ENCODE measurements at places on chromosomes 3 and 15.

DNA sequence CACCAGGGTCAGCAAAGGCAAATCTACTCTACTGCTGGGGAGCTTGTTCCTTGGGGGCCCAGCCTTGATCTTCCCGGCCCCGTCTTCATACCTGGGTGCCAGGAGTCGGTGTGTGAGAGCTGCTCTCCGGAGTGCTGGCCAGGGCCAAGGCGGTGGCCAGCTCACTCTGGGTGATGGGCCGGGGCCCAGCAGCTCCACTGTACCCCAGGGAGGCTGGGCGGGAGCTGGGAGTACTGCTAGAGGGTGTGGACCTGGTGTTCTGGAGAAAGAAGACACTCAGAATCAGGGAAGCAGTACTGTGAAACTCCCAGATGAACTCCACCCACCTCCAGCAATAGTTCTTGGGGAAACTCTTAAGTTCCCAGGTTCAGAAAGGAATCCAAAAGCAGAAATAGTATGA lies 11.9 kb downstream of the UBL7 start:
- DNase-seq, result no peak

DNA sequence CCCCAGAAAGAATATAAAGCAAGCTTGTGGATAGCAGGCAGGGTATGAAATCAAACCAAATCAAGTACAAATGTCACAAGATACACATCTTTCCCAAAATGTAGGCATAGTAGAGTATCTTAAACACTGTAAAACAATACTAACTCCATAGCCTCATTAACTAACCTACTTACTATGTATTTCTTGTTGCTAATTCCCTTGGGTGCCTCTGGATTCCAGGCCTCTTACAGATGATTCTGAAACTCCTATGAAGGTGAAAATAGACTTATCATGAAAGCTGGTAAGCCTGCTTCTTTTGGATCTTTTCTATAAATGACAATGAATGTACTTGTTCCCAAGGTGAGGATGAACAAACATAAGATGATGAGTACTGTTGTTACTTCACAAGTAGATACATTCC lies 93.8 kb downstream of the FRMD5 start:
- DNase-seq, result peak; percentile 60

- no peak for DNase-seq
These were observed 52.6 kb downstream of the WNT7A start for GRCh38 chr3:13827256-13827655.

DNA sequence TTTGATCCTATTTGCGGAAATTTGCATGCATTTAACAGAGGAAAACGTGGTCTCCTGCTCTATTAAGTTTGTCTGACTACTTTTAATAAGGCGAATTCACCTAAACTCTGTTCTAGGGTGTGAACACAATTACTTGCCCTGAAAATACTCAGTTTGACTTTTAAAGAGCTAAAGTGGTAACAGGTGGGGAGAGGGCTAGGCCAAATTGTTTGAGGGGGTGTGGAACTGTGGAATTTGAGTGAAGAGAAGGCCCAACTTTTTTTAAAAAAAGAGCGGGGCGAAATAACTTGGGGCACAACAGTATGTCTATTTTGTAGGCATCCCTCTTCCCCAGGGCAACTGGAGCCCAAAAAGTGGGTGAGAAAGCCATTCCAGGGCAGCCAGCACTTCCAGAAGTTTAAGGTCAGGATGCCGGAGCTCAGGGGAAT lies 580 bp upstream of the FXR1 start:
- DNase-seq, result no peak

- DNase-seq, result peak; percentile 75
These were observed 51.9 kb downstream of the BBX start for GRCh38 chr3:107574650-107575049.
